ENCODE measurements at places on chromosomes 2 and 18.

GRCh38 chr2:212991120-212991519, 160.3 kb downstream of the IKZF2 start:
- no peak for DNase-seq

DNA sequence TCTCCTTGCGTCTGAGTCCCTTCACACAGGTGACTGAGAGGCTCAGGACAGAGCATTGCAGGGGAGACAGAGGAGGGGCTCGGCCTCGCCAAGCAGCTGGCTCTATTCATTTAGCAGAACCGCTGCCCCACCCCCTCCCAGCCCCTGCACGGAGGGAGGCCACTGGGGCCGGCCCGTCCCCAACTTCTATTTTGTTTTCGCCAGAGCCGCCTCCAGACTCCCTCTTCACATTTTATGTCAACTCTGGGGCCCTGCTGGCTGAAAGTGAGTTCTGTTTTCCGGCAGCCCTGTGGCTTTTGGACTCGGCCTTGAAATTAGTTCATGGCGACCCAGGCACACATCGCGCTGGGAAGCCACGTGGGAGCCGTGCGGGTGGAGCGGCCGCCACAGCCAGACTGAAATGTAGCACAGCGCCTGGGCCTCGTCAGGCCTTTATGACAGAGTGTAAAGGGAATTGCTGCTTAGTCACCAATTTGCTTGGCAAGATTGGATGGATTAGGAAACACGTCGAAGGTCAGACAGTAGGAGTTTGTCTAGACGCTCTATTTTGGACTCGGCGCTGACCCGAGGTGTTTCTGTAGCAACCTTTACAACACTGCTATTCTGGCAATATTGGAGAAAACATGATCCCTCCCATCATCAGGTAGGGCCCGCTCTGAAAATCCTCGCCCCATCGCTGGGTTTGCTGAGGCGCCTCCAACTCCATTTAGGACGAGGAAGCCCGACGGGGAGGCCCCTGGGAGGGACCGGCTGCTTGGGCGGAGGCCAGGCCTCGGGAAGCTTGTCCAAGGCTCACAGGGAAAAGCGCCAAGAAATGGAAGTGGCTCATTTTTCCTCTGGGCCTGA, 90.7 kb upstream of the CTDP1 start:
- no peak for DNase-seq

- no peak for DNase-seq
Observed at GRCh38 chr2:208359632-208359986, 47.0 kb upstream of the PTH2R start.

GRCh38 chr18:3605486-3605952, 155.5 kb downstream of the TGIF1 start:
- no peak for DNase-seq

- no peak for DNase-seq
Observed at GRCh38 chr2:220120041-220120440, 492.6 kb downstream of the SLC4A3 start.

GRCh38 chr2:203973676-203974075, 37.1 kb downstream of the ICOS start:
- no peak for DNase-seq

DNA sequence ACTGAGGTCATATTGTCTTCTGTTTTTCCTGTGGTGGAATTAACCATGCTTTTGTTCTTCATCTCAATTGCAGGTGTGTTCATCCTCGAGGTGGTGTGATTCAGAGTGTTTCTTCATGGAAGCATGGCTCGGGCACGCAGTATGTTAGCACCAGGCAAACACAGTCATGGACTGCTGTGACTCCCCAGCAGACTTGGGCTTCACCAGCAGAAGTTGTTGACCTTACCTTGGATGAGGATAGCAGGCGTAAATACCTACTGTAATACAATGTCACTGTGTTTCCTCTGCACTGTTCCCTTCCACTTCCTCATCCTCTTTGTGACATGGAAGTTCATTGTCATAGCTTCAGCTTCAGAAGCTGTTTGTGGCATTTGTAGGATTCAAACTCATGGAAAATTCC, 158.7 kb downstream of the HAUS1 start:
- DNase-seq, result no peak

GRCh38 chr18:36459203-36459602, 161.7 kb downstream of the FHOD3 start:
- no peak for DNase-seq

DNA sequence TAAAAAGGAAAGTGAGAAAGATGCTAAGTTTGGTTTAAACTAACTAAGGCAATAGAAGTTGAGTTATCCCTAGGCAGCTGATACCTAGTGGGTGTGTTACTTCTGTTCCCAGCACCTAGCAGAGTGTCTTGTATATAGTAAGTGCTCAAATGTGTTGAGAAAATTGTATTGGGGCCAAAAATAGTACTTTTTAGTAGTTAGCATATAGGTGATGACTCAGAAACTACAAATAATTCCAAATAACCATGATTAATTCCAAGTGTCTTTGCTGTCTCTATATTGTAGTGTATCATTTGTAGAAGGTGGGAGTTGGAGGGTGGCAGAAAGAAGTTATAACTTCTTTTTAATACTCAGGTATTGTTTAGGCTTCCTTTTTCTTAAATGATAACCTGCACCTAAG, 362.7 kb downstream of the RND3 start:
- no peak for DNase-seq

- no peak for DNase-seq
Observed at GRCh38 chr2:28234807-28235206, 157.9 kb upstream of the FOSL2 start.

GRCh38 chr18:62828852-62829251, 113.5 kb downstream of the PHLPP1 start:
- DNase-seq, result no peak

DNA sequence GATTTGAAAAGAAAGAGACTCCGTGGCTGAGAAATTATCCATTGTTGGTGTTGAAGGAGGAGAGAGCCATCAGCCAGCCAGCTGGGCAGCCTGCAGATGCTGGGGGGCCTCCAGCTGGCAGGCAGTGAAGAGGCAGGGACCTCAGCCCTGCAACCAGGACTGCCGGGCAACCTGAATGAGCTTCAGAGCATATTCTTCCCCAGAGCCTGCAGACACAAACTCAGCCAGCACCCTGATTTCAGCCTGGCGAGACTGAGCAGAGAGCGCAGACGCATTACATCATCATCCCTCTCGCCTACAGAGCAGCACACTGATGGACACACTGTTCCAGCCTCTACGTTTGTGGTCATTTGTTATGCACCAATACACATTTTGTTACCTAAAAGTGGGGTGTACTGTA, 150.7 kb upstream of the RAB6C start:
- DNase-seq, result no peak

DNA sequence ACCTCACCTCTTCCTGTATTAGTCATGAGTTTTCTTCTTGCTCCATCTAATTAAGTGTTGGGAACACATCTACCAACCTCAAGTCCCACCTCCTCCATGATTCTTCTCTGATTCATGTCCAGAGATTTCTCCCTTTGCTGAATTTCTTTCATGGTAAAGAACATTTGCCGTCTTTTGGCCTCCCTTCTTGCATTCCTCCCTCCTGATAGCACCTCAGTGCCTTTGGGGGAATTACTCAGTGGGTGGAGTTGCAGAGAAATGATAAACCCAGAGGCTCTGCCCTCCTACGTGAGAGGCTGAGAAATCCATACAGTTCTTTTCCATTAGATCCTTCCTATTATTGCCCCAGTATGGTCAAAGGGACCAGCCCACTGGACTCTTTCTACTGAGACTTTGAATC, 651.9 kb downstream of the SLC4A3 start:
- DNase-seq, result no peak

DNA sequence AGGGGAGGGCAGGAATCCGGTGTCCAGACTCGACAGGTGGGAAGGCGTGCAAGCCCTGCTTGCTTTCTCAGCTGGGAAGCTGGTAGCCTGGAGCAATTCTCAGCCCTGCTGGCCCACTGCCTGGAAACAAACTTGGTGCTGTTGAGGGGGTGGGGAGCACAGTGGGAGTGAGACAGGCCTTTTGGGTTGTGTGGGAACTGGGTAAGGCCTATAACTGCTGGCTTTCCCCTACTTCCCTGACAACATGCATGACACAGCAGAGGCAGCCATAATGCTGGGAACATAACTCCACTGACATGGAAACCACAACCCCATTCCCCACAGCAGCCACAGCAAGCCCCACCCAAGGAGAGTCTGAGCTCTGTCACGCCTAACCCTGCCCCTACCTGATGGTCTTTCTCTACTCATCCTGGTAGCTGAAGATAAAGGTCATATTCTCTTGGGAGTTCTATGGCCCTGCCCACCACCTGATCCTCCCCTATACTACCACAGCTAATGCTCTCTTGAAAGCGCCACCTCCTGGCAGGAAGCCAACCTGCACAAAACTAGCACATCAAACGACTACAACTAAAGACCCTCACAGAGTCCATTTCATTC, 122.9 kb upstream of the ACVR1C start:
- no peak for DNase-seq

DNA sequence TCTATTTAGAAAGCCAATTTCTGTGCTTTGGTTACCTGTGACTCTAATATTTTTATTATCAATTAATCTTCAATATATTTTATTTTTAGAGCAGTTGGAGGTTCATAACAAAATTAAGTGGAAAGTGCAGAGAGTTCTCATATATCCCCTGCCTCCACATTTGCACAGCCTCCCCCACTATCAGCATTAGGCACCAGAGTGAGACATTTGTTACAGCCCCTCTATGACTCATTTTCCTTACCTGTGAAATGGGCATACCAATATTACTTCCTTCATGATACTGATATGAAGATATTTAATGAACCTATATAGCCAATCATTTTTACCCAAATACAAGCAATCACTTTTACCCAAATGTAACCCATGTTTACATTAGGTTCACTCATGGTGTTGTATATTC, 34.0 kb upstream of the CYTIP start:
- DNase-seq, result no peak

DNA sequence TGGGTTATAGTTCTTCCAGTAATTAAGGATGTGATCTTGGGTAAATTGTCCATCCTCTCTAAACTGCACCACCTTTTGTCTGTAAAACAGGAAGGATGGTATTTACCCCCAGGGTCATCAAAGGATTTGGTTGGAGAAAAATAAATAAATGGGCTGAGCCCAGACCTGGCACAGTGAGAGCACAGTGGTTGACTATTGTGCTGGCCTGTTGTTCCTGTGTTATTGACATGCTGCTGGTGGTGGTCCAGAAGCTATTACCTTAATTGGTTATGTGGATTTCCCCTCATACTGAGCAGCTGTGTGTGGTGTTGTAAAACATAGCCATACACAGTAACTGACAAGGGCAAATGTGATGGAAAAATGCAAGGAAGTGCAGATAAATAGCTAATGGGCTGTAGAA, 746 bp upstream of the IL37 start:
- DNase-seq, result no peak

DNA sequence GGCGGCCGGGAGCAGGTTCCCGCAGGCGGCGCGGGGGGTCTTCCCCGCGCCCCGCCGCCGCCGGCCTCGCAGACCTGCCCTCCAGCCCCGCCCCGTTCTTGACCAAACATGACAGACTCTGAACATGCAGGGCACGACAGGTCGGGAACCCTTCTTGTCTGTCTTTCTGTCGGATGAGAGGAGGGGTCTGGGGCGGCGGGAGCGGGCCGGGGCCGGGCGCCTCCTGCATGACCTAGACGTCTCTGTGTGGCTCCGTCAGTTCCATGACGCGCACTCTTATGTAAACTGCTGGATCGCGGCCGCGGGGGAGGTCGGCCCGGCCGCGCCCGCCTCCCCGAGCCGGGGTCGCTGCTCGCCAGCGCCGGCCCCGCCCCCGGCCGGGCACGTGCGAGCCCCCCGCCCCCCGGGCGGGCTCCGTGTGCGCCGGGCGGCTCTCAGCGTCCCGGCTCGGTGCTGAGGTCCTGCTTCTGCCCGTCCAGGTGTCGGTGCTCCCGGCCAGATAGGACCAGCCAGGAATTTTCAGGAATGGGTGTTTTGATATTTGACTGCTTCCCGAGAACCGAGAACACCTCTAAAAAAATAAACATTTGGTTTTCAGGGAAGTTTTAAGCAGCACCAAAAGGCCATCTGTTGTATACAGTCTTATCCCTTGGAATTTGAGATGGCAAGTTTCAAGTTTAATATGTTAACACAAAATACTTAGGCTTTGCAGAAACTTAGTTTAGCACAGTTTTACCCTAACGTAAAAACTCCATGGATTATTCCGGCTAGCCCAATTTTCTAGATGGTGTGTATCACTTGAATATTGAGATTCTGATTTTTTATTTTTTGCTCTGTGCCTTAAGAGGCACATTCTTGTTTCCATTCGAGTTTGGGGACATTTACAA, 733 bp downstream of the ZC3H6 start:
- peak; percentile 78 for DNase-seq

GRCh38 chr2:62464221-62465007, 41.6 kb downstream of the TMEM17 start:
- DNase-seq, result no peak

DNA sequence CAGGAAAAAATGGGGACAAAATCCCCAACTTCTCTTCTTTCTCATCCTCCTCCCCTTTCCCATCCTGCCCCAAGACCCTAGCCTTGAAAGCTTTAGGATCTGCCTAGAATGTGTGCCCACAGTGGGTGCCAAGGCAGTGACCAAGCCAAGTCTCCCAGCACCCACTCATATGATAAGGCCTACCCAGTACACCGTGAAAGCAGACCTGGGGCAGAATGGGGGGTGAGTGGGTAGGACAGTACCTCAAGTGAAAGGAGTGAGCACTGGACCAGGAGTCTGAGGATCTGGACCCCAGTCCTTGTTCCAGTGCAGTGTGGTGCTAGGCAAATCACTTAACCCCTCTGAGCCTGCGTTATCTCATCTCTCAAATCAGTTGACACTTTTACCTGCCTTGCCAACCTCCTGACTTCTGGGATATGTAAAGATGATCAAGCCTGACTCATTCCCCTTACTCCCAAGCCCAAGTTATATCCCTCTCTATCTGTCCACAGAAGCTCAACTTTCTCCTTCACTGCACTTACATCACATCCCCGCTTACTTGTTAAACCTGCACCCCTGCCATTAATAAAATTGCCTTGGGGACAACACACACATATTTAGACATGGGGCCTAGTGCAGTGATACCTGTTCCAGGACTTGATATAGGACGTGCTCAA, 109.7 kb downstream of the ATL2 start:
- DNase-seq, result no peak

GRCh38 chr2:205769495-205769850, 87.2 kb downstream of the NRP2 start:
- no peak for DNase-seq

GRCh38 chr2:178804791-178805190, 2.4 kb downstream of the TTN start:
- DNase-seq, result no peak

GRCh38 chr2:181273986-181274385, 183.2 kb upstream of the ITGA4 start:
- DNase-seq, result no peak

DNA sequence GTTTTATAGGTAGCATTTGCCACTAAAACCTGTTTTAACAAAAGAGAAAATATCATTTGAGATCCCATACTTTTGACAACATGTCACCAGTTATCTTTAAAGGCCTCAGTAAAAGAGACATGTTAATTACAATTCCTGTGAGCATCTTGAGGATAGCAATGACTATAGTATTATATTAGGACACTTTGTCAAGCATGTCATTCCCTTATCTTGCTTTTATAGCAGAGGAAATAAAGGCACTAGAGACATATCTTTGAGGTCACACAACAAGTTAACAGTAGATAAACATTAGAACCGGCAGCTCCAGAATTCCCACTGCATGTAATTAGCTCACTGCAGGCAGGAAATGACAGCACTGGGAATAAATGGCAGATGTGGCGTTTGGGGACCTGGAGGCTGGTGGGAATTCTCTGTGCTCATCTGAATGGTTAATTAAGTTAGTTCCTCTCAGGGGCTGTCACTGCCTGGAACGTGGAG, 25.9 kb downstream of the LYPD6B start:
- no peak for DNase-seq

GRCh38 chr2:161369311-161369710, 46.8 kb upstream of the TBR1 start:
- DNase-seq, result no peak
